ENCODE measurements at places on chromosomes 2 and 18.

GRCh38 chr2:85748039-85748734 lies 5.6 kb upstream of the ATOH8 start:
- DNase-seq, result no peak

GRCh38 chr2:178523596-178524134 lies 43.4 kb downstream of the PLEKHA3 start:
- no peak for DNase-seq

GRCh38 chr2:109474319-109474825 lies 139.4 kb downstream of the SEPTIN10 start:
- DNase-seq, result no peak

- DNase-seq, result no peak
Observed at GRCh38 chr18:64207820-64208219, 58.9 kb upstream of the LINC00305 start.

DNA sequence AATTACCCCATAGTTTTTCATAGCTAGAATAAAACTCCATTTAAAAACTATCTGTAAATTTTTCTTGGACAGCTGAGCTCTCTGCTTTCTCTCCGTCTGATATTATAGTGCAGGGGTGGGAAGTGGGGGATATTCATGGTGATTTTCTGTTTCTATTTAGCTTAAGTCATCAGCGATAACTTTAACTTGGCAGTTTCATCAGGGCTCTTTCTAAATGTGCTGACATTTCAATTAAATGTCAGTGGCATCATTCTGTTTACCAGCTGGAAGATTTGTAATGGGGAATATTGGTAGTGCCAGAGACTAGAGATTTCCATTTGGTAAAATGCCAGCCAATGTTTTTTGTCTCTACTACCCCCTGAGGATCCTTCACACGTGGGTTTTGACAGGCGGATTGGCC lies 53.5 kb upstream of the CAPN13 start:
- DNase-seq, result no peak

GRCh38 chr2:95317123-95317500 lies 20.0 kb downstream of the KCNIP3 start:
- DNase-seq, result no peak

- no peak for DNase-seq
Observed at GRCh38 chr2:196187898-196188458, 16.6 kb upstream of the STK17B start.

- DNase-seq, result no peak
Observed at GRCh38 chr2:12929758-12930157, 213.0 kb downstream of the TRIB2 start.

DNA sequence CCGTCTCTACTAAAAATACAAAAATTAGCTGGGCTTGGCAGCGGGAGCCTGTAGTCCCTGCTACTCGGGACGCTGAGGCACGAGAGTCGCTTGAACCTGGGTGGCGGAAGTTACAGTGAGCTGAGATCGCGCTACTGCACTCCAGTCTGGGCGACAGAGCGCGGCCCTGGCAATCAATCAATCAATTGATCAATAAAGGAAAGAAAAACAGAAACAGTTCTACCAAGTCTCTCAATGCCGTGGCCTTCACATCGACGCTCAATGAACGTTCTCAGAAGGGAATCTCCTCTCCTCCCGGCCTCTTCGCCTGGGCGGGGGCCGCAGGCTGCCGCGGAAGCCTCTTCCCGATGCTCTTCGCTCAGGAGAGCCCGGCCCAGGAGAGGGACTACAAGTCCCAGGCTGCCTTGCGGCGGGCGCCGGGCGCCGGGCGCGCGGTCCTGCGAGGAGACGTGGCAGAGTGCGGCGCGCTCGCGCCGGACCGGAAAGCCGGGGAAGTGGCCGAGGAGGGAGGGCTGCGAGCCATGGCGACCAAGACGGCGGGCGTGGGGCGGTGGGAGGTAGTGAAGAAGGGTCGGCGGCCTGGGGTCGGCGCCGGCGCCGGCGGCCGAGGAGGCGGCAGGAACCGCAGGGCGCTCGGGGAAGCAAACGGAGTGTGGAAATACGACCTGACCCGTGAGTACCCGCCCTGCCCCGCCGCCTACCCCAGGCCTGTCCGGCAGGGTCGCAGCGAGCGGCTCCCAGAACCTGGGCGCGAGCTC lies at the start of gene TMEM214:
TSS of gene TMEM214 (plus strand) at position 471 of the 758 bp plus-strand sequence. CDS start at position 522, 51 bp downstream.
- DNase-seq, result peak; percentile 75

DNA sequence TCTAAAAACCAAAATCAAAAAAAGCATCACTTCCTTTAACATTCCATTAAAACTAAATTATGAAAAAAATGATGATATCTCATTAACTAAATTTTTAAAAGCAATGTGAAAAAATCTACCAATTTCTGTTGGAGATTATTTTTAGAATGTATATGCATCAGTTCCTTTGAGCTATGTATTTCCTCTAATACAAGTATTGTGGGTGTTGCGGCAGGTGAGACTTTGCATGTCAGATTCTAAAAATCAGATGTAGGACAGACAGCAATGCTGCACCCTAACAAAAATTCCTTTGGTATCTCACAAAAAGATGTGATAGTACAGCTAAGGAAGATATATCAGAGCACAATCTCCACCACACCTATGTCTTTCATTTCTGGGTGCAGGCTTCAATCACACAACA lies 6.8 kb downstream of the MBD2 start:
- DNase-seq, result no peak

GRCh38 chr2:12928775-12929401 lies 212.2 kb downstream of the TRIB2 start:
- DNase-seq, result no peak

Measured in gastrocnemius medialis (tissue), 4 donors.